ENCODE measurements at places on chromosomes 13 and 19.

GRCh38 chr19:38470788-38471480, 37.4 kb downstream of the RYR1 start:
- no peak for DNase-seq

DNA sequence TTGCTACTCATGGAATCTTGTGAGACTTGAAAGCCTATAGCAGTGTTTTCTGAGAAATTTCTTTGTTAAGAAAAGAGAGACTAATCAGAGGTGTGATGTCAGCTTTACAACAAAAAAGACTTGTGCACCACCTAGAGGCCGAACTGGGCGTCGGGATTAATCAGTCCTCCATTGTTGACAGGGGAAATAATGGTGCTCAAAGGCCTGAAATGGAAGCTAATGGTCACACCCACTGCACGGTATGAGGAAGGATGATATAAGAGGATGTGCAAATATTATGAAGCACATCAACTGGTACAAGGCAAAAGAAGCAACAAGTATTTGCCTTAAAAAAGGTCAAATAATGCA, 480.2 kb upstream of the MIR17HG start:
- no peak for DNase-seq

- no peak for DNase-seq
Measured at GRCh38 chr13:78398743-78399410, 204.5 kb downstream of the POU4F1 start.

- DNase-seq: no peak
Measured at GRCh38 chr13:42967660-42968059, 24.4 kb downstream of the EPSTI1 start.

GRCh38 chr19:19711934-19712828, 20.7 kb downstream of the ZNF14 start:
- no peak for DNase-seq

DNA sequence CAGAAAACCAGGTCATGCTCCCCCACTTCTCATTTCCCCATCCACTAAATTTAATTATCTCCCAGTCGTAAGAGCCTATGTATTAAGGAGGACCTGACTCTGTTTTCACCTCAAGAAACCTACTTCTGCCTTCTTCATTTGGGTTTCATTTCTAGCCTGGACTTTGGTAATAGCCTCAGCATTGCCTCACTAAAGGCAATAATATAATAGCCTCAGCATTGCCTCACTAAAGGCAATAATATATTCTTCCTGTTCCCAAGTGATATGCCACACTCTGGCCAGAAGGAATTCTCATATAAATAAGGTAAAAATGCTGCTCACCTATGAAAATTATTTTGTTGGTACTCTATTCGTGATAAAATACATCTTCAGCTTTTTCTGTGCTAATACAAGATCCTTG, 993.9 kb downstream of the EFNB2 start:
- no peak for DNase-seq

DNA sequence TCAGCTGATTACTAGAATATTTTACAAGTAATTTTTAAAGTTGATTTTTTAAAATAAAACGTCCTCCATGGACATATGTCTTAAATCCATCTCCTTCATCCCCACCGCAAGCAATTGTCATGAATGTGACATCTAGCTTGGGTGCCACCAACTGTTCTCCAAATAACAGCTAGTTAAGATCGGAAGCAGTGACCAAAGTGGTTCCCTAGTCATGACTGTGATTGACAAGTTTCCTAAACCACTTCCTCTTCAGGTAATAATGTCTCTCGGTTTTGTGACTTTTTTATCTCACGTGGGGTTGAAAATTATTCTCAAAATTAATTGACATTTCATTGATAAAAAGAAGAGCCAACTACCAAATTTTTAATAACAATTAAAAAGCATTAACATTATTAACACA, 135.3 kb upstream of the MIR17HG start:
- DNase-seq: no peak

DNA sequence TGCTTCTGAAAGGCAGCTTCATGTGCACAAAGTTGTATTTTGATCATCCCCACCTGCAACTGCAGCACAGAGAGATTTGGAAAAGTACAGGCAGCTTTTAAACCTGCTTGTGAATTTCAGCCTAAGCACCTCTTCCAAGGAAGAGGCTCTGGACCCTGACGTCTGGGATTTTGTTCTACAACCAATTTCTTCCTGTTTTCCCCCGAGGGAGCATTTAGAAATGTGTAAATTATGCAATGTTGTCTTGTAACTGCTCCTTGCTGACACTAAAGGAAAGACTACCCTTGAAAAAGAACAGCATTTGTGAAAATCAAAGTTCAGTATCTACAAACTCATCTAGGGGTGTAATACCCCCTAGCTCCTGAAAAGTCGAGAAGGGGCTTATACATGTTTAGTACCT, 15.4 kb downstream of the MED26 start:
- no peak for DNase-seq

GRCh38 chr13:43580280-43580679, 206.5 kb downstream of the ENOX1 start:
- no peak for DNase-seq

DNA sequence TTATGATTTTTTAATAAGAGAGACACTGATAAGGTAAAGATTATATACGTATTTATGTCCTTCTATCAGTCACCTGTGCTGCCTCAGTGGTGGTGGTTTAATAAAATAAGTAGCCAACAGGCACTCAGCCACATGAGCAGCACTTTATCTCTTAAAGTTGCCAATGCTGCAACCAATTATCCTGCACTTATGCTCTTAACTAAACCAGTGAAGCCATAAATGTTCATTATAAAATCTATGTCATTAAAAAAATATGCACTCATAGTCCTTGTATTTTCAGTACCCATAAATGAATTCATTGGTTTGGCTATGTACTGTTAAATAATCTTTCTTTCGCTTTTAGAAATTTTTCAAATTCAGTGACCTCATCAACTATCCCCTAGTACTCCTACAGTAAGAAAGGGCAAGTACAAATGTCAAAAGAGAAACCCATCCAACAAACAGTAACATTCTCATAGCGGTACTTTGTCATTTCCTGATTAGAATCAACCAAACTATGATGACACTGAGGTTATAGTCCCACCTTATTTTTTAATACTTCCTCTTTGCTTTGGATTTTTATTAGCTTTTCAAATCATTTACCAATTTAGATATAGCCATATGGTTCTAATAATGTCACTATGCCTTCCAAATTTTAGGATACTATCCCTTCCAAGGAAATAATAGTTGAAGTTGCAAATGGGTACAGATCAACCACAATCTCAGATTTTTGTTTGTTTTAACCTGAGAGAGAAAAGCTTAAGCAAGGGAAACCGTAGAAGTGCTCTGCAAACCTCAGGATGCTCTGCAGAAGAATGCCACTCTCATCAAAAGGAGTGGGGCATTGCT, 190.9 kb downstream of the KLF12 start:
- no peak for DNase-seq

DNA sequence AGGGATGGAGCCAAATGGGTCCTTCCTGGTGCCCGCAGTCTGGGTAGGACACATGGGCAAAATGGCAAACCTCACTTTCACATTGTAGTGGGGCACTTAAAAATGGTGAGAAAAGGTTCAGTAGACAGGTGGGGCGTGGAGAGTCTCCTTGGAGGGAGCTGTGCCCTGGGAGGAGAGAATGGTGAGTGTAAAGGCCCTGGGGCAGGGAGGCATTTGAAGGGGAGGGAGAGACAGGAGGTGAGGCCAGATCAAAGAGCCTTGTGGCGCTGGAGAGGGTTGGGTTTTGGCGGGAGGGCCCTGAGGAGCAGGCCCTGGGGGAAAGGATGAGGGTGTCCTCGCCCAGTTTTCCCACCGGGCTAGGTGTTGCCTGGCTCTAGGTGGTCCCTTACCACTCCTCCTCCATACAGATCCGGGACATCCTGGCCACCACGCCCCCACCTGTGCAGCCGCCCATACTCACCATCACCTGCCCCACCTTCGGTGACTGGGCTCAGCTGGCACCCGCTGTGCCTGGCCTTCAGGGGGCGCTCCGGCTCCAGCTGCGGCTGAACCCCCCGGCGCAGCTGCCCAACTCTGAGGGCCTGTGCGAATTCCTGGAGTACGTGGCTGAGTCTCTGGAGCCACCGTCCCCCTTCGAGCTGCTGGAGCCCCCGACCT, 6.3 kb downstream of the MAP1S start:
- DNase-seq: no peak

DNA sequence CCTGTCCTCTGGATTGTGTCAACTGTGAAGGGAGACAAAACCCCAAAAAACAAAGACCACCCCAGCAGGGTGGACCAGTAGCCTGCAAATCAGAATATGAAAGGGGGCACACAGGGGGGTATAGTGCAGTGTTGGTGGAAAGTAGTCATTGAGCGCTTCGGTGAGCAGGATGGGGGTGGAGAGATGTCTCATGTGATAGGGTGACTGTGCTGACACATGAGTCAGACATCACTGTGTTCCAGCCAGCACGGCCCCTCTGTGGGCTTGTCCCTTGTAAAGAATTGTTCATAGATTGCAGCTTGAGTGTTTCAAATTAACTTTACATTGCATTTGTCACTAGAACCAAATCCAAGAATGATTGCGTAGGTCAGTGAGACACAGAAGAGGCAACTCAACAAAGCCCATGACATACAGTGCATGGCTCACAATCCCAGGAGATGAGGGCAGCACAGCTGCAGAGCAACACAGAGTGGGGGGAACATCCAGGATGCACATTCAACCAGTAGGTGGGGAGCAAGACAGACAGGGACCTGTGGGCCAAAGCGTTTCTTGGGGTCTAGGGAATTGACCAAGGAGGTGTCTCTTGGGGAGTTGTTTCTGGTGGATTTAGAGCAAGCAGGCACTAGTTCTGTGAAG, 7.5 kb downstream of the ZNF440 start:
- DNase-seq: no peak
